ENCODE measurements at places on chromosomes 12 and 14.

DNA sequence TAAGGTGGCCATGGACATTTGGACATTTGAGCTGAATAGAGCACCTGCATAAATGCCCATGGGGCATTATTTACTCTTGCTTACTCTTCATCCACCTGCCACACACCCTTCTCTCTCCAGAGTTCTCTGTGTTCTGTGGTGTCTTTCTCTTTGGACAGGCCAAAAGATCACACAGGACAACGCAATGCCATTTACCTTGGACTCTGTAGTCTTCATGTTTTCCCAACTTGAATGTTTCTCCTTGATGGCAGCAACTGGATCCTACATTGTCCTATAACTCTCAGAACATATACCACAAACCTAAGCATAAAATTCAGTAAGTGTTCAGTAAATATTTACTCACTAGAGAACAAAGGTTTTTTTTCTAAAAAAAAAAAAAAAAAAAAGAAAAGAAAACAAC, 41.7 kb upstream of the PTHLH start:
- peak; percentile 7 for DNase-seq

GRCh38 chr14:86035882-86036281, 505.9 kb downstream of the FLRT2 start:
- DNase-seq, result no peak

DNA sequence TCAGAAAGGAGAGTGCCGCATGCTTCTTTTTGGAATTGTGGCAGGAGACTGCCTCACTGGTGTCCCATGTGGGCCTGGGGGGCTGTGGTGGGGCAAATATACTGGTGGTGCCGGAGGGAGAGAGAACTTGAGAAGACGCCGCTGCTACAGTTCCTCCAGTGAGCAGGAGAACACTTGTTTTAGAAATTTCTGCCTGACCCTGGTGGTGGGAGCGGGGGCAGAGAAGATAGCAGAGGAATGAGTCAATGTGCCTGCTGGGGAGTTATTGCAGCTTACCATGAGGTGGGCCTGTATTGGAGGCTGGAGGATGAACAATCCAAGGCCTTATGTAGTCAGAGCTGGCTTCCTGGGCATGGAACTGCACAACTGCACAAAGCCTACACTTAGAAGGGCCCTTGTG, 211.8 kb downstream of the SNAPC1 start:
- no peak for DNase-seq

DNA sequence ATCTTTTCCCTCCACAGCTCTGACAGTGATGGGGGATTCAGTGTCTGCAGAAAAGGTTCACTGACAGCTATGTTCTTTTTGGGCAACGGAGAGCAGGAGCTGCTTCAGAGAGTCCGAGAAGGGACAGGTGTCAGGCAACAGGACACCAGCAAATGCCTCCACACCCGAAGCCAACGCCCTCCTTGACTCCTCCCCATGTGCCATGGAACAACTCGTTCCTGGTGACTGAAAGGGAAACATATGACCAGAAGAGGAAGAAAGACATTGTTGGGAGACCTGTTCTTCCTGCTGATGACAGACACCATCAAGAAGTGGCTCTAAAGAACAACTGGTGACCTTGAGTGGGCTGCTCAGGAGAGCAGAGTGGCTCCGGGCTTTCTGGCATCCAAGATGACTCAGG, 172.3 kb upstream of the NOS1 start:
- no peak for DNase-seq

GRCh38 chr14:35159742-35160409, 37.5 kb downstream of the PRORP start:
- no peak for DNase-seq

GRCh38 chr12:65608319-65608916, 215.9 kb upstream of the HMGA2 start:
- DNase-seq, result no peak

DNA sequence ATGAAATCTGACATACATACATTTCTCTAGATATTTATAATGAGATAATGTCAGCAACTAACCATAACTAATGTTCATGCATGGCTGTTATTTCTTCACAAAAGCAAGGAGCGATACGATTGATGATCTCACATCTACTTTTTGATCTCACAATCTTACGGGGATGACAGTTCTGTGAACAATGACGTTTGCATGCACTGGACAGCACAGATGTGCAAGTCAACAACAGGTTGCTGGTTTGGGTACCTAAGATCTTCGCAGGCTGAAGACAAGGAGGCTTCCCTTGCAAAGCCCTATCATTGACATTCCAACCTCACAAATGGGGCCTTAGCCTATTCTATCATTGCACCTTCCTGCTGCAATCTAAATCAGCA, 53.6 kb downstream of the C12orf42 start:
- DNase-seq, result no peak

DNA sequence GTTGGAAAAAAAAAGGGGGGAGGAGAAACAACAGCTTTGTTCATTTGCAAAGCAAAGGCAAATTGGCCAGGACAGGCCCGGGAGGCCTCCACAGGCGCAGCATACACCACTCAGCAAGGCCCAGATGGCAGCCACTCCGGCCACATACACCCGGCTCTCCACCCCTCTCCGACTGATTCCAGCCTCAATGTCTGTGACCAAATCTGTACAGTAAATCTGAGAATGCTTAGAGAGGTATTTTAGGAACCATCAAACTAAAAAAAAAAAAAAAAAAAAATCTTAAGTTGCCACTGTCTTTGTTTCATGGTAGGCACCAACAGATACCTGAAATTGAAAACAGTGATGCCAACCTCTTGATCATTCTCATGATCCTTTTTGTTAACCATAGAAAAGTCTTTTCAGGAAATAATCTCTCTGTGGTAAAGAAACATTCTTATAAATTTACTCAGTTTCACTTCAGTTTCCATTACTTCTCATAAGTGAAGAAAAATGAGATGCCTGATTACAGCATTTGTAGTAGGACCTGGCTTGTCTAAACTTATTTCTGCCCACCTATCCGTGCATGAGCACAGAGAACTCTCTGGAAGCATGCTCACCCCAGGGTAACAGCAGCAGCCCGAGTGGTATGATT, 20.2 kb downstream of the VPS37B start:
- no peak for DNase-seq

GRCh38 chr14:84591827-84592445, 938.0 kb upstream of the FLRT2 start:
- peak; percentile 92 for DNase-seq

DNA sequence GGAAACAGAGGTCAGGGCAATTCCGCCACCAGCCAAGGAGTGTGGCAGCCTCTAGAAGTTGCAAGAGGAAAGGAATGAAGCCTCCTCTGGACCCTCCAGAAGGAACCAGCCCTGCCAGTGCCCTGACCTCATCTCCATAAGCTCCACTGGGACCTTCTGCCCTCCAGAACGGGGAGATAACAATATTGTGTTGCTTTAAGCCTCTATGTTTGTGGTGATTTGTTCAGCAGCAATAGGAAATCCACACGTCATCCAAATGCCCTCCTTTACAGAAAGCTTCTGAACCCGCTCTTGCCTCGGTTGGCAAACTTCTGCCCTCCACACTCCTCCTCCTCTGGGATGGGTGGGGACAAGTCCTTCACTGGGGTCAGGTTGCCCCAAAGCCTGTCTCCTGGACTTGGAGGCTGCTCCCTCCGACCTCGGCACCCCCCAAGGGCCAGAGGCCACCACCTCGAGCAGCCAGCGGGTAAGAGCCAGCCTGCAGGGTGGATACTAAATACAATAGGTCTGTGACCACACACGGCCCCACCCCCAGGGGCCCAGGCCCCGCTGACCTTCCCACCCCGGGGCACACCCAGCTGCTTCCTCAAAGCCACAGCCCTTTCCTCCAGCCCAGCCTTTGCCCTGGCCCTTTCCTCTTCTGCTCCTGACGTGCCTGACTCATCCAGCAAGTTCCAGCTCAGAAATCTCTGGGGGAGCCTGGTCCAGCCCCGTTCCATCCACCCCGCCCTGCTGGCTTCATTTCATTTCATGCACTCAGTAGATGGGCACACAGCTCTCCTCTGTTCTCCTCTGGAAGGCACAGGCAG, 58.7 kb upstream of the NCOR2 start:
- no peak for DNase-seq

DNA sequence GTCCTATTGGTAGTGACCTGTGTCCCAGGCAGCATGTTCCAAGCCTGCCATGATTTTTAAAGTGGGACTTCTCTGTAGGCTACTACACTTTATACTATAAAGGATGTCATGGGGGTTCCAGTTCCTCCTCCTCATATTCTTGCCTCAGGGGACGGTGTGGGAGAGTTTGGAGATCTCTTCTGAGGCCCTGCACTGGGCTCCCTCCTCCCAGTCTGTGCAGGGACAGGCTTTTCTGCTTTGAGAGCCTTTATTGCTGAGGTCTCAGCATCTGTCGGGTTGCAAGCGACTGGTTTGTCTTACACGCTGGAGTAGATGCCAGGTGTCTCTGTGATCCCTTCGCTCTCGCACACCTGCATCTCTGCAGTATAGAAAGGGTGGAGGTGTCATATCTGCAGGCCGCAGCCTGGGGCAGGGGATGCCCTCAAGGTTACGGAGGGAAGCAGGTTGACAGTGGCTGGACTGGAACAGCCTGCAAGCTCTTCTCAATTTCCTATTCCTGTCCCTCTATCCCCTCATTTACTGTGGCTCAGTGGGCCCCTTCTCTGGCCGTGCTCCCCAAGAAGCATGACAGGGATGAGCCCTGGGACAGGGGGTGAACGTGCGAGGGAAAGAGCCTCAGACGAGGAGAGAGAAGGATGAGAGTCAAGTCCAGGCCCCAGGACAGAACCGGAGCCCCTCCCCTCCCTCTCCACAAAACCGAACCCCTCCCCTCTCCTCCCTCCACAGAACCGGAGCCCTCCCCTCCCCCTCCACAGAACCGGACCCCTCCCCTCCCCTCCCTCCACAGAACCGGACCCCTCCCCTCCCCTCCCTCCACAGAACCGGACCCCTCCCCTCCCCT, 51.3 kb downstream of the SLC6A12 start:
- no peak for DNase-seq

GRCh38 chr12:59084511-59085375, 164.4 kb upstream of the LRIG3 start:
- peak; percentile 49 for DNase-seq

DNA sequence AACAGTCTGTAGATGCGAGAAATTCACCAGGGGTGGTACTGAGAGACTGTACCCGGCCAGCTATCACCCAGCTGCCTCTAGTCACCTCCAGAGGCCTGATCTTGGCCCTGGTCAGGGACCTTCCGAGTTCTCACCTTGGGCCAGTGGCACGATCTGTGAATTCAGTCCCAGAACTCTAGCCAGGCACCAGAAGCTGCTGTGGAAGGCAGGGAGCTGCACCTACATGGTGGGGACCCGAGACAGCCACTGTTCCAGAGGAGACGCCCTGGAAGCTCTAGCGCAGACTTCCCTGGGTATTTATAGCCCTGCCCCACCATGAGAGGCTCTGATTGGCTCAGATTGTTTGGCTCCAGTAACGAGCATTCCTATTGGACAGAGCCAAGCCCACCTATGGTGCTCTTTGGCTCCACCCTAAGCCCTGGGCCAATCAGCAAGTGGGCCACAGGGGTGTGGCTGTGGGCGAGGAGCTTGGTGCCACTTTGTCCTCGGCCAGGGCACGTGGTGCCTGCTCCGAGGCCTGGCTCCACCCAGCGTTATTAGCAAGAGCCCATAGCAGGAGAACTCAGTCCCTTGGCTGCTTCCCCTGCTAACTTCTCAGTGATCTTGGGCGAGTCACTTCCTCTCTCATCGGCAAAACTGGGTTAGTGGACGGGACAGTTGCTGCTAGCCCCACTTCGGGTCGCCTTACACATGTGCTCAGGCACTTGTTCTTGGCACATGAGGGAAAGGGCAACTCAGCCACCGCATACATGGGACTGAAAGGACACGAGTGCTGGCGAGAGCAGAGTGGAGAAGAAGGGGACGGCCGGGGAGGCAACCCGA, 89.0 kb upstream of the BCL11B start:
- no peak for DNase-seq

GRCh38 chr12:20421421-20421820, 53.1 kb downstream of the PDE3A start:
- DNase-seq, result no peak

- DNase-seq, result peak; percentile 41
These were observed 156.5 kb upstream of the RMST start for GRCh38 chr12:97306147-97306546.

DNA sequence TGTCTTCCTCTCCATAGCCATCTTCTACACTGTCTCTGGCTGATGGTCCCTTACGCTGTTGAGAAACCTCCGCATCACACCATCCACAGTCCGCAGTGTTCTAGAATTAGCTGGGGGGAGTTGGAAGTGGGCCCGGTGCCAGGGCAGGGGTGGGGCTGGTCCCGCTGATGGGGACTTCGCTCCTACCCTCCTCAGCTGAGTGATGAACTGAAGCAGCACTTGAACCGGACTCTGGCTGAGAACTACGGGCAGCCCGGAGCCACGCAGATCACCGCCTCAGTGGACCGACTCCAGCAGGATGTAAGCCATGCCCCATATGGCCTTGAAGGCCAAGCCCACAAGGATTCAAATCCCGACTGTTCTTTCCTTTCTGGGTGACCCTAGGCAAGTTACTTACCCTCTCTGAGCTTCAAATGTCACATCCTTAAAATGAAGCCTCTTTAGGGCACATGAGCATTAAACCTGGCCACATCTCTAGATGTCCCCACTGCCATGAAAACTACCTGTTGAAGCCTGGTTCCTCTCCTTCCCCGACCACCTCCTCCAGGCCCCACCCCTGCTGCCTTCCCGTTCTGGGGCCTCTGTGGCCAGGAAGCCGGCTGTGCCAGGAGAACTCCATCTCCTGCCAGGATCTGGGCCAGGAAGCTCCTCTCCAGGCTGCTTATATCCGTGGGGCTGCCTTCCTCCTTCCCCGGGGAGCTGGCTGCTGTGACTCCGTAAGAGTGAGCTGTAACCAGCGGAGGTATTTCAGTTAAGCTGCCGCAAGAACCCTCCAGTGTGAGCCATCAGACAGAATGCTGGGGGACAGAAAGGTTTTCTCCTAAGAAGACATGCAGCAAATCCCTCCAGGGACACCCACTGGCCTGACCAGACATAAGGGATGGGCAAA, 53.1 kb downstream of the TSPAN11 start:
- no peak for DNase-seq

GRCh38 chr12:81866081-81866480, 106.9 kb upstream of the PPFIA2 start:
- DNase-seq, result no peak

- no peak for DNase-seq
These were observed 8.4 kb upstream of the ACVRL1 start for GRCh38 chr12:51898937-51899336.

DNA sequence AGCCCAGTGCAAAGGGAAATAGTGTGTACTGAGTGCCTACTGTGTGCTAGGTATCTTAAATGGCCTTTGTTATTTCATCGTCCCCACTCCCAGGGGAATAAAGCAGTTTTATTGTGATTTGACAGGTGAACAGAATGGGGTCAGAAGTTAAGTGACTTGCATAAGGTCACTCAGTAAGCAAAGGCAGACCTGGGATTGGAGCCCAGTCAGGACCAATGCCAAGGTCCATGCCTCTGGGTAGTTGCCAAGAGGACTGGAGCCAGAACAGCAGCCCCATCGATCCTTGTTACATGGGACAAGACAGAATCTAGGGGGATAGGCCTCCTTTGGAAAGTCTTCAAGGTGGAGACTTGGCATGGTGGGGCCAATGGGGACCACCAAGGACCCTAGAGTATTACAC, 227.4 kb upstream of the PWP1 start:
- DNase-seq, result no peak
